ENCODE measurements at places on chromosomes 7 and 10.
A peak's percentile ranks its signal among the peaks of the same experiment; 100 is the strongest.

GRCh38 chr10:103709341-103709920 is 145.9 kb downstream of the SH3PXD2A start:
- H3K4me1 ChIP-seq: no peaks in the 10 kb centered on the region
- DNase-seq: no peak
- no peaks in the 10 kb centered on the region for H3K36me3 ChIP-seq
- H3K27me3 ChIP-seq: no peaks in the 10 kb centered on the region
- H3K27ac ChIP-seq: no peak overlapping the region

GRCh38 chr7:81138870-81139269 is 220.0 kb upstream of the SEMA3C start:
- H3K4me3 ChIP-seq: no peak overlapping the region
- H3K27me3 ChIP-seq: no peaks in the 10 kb centered on the region
- no peak for DNase-seq
- H3K4me1 ChIP-seq: no peaks in the 10 kb centered on the region
- no peak overlapping the region for H3K27ac ChIP-seq
- no peaks in the 10 kb centered on the region for H3K36me3 ChIP-seq

- no peaks in the 10 kb centered on the region for H3K36me3 ChIP-seq
- no peak for DNase-seq
- H3K4me3 ChIP-seq: no peak overlapping the region
- no peaks in the 10 kb centered on the region for H3K27me3 ChIP-seq
- no peaks in the 10 kb centered on the region for H3K4me1 ChIP-seq
These were observed 18.7 kb downstream of the PTPRE start for GRCh38 chr10:127925471-127926207.

DNA sequence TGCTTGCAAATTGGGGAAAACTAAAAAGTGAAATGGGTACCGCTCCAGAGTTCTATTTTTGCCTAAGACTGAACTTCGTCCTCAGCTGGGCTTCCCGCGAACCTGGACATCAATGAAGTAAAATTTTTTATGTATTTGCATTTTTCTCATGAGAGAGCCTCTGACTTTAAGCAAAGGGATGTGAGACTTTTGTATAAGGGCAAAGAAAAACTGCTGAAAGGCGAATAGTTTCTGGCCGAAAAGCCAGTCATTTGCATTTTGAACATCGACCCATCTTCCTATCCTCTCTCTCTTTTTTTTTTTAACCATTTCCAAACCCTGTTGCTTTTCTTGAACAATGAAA is 573 bp downstream of the PMPCB start:
- peaks cover 33% of the 10 kb centered on the region for H3K36me3 ChIP-seq
- no peaks in the 10 kb centered on the region for H3K27me3 ChIP-seq
- H3K27ac ChIP-seq: peak overlapping the region; percentile 91
- peaks cover 10% of the 10 kb centered on the region for H3K4me1 ChIP-seq
- no peak for DNase-seq

DNA sequence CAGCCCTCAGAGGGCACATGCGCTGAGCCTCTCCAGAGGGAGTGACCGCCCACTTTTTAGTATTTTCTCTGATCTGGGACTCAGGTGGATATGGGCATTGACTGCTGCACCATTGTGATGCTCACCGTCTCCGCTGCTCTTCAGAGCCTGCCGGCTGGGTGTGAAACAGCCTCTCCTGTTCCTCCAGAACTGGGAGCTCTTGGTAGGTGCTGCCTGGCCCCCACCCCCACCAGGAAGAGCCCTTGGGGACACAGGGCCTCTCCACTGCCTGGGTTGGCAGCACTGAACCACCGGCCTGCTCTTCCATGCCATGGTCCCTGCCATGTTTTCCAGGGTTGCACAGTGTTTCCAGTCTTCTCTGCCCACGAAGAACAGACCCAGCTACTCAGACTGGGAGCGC is 36.3 kb downstream of the ARHGAP22 start:
- no peaks in the 10 kb centered on the region for H3K27me3 ChIP-seq
- H3K4me3 ChIP-seq: no peak overlapping the region
- H3K36me3 ChIP-seq: no peaks in the 10 kb centered on the region
- no peak for DNase-seq

- no peaks in the 10 kb centered on the region for H3K27me3 ChIP-seq
- peak overlapping the region; percentile 99 for H3K27ac ChIP-seq
- H3K36me3 ChIP-seq: peaks cover 4% of the 10 kb centered on the region
- H3K4me1 ChIP-seq: peaks cover 20% of the 10 kb centered on the region
- DNase-seq: peak; percentile 98
- peak overlapping the region; percentile 99 for H3K4me3 ChIP-seq
These were observed 557 bp upstream of the SP4 start for GRCh38 chr7:21427182-21427870.

- H3K27ac ChIP-seq: no peak overlapping the region
- DNase-seq: no peak
- H3K4me3 ChIP-seq: no peak overlapping the region
- no peaks in the 10 kb centered on the region for H3K4me1 ChIP-seq
- H3K36me3 ChIP-seq: no peaks in the 10 kb centered on the region
These were observed 1177.4 kb upstream of the PHF14 start for GRCh38 chr7:9796241-9796640.

GRCh38 chr10:50231515-50232260 is 19.6 kb downstream of the ASAH2 start:
- H3K27me3 ChIP-seq: no peaks in the 10 kb centered on the region
- no peaks in the 10 kb centered on the region for H3K4me1 ChIP-seq
- H3K27ac ChIP-seq: no peak overlapping the region
- H3K36me3 ChIP-seq: no peaks in the 10 kb centered on the region
- no peak overlapping the region for H3K4me3 ChIP-seq

GRCh38 chr10:90982406-90983008 is 61.6 kb upstream of the ANKRD1 start:
- H3K4me1 ChIP-seq: no peaks in the 10 kb centered on the region
- H3K27me3 ChIP-seq: no peaks in the 10 kb centered on the region
- no peak for DNase-seq
- H3K4me3 ChIP-seq: no peak overlapping the region
- H3K27ac ChIP-seq: no peak overlapping the region
- no peaks in the 10 kb centered on the region for H3K36me3 ChIP-seq

- no peak overlapping the region for H3K4me3 ChIP-seq
- no peaks in the 10 kb centered on the region for H3K27me3 ChIP-seq
- no peaks in the 10 kb centered on the region for H3K36me3 ChIP-seq
- no peaks in the 10 kb centered on the region for H3K4me1 ChIP-seq
These were observed 8.5 kb upstream of the SFR1 start for GRCh38 chr10:104113376-104113956.

DNA sequence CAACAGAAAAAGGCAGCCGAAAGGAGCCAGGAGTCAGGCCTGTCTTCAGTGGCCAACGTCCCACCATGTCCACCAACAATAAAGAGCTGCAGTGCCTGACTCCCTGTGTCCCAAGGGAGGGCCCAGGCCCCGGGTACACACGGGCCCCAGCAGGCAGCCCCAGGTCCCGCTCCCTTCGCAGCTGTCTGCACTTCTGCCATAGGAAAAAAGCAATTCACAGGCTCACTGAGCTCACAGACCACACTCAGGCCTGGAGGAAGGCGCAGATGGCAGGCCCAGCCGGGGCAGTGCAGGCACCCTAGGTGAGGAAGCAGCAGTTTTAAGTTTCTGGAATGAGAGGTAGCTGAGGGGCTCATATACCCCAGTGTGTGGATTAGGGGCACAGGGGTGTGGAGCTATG is 100.5 kb downstream of the PRKAG2 start:
- no peak for DNase-seq
- no peak overlapping the region for H3K27ac ChIP-seq
- H3K36me3 ChIP-seq: peaks cover 12% of the 10 kb centered on the region
- no peak overlapping the region for H3K4me3 ChIP-seq
- no peaks in the 10 kb centered on the region for H3K4me1 ChIP-seq
- H3K27me3 ChIP-seq: no peaks in the 10 kb centered on the region

- H3K4me1 ChIP-seq: no peaks in the 10 kb centered on the region
- H3K36me3 ChIP-seq: no peaks in the 10 kb centered on the region
- no peak overlapping the region for H3K4me3 ChIP-seq
These were observed 108.8 kb downstream of the ARL5B start for GRCh38 chr10:18767981-18768380.

GRCh38 chr10:49270565-49270964 is 28.4 kb upstream of the C10orf71 start:
- no peak overlapping the region for H3K27ac ChIP-seq
- H3K27me3 ChIP-seq: no peaks in the 10 kb centered on the region
- DNase-seq: no peak
- H3K4me3 ChIP-seq: no peak overlapping the region
- H3K36me3 ChIP-seq: no peaks in the 10 kb centered on the region

- DNase-seq: no peak
- no peaks in the 10 kb centered on the region for H3K36me3 ChIP-seq
- H3K27ac ChIP-seq: no peak overlapping the region
- H3K4me3 ChIP-seq: no peak overlapping the region
- H3K4me1 ChIP-seq: no peaks in the 10 kb centered on the region
These were observed 99.1 kb downstream of the GLI3 start for GRCh38 chr7:42137941-42138340.

DNA sequence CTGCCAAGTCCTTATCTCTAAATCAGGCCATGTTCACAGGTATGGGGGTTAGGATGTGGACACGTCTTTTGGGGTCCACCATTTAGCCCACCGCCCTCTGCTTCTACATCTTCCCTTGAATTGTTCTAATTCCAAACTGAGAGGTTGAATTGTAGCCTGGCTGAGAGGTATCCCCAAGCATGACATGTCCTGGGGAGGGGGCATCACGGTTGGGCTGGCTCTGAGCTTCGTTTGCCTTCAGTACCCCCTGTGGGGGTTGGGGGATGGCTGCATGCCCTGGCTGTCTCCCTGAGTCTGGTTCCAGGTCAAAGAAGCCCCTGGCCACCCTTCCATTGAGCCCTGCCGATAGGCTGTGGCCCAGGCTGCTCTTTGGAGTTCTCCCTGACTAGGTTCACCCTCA is 204.6 kb downstream of the GLRX3 start:
- H3K27ac ChIP-seq: no peak overlapping the region
- no peaks in the 10 kb centered on the region for H3K36me3 ChIP-seq
- no peaks in the 10 kb centered on the region for H3K4me1 ChIP-seq
- no peak overlapping the region for H3K4me3 ChIP-seq
- DNase-seq: no peak

DNA sequence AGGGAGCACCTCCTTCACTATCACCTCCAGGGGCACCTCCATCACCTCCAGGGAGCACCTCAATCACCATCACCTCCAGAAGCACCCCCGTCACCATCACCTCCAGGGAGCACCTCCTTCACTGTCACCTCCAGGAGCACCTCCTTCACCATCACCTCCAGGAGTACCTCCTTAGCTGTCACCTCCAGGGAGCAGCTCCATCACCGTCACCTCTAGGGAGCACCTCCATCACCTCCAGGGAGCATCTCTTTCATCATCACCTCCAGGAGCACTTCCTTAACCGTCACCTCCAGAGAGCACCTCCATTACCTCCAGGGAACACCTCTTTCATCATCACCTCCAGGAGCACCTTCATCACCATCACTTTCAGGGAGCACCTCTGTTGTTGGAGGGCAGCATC is 103.0 kb downstream of the DNAJB6 start:
- no peak overlapping the region for H3K4me3 ChIP-seq
- no peak overlapping the region for H3K27ac ChIP-seq
- H3K4me1 ChIP-seq: no peaks in the 10 kb centered on the region
- H3K36me3 ChIP-seq: no peaks in the 10 kb centered on the region
- no peaks in the 10 kb centered on the region for H3K27me3 ChIP-seq

DNA sequence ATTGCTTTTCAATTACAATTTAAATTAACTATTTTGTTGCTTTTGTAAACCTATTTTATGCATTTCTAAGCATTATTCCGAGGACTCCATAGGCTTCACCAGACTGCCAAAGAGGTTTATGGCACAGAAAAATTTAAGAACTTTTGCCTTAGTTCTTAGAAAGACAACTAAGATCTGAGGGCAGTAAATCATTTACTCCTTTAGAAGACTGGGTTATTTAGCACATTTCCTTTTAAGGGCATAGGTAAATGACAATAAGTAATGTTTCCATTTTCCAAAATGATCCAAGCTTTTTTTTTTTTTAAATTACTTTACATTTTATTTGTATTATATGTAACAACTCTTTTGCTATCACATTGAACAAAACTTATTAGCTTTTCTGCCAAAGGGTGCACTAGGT is 15.0 kb upstream of the STEAP4 start:
- no peaks in the 10 kb centered on the region for H3K36me3 ChIP-seq
- no peak for DNase-seq

GRCh38 chr7:86932038-86932512 is 127.4 kb downstream of the ELAPOR2 start:
- H3K4me1 ChIP-seq: no peaks in the 10 kb centered on the region
- H3K27ac ChIP-seq: no peak overlapping the region
- H3K4me3 ChIP-seq: no peak overlapping the region

- DNase-seq: no peak
- H3K27ac ChIP-seq: no peak overlapping the region
- no peaks in the 10 kb centered on the region for H3K27me3 ChIP-seq
- H3K36me3 ChIP-seq: no peaks in the 10 kb centered on the region
These were observed 46.9 kb upstream of the SEPTIN7 start for GRCh38 chr7:35753761-35754603.

GRCh38 chr10:97648562-97649404 is 8.3 kb downstream of the PI4K2A start:
- DNase-seq: peak; percentile 2
- H3K36me3 ChIP-seq: peaks cover 3% of the 10 kb centered on the region
- peaks cover 6% of the 10 kb centered on the region for H3K4me1 ChIP-seq
- H3K27me3 ChIP-seq: no peaks in the 10 kb centered on the region
- H3K27ac ChIP-seq: no peak overlapping the region
- H3K4me3 ChIP-seq: no peak overlapping the region

DNA sequence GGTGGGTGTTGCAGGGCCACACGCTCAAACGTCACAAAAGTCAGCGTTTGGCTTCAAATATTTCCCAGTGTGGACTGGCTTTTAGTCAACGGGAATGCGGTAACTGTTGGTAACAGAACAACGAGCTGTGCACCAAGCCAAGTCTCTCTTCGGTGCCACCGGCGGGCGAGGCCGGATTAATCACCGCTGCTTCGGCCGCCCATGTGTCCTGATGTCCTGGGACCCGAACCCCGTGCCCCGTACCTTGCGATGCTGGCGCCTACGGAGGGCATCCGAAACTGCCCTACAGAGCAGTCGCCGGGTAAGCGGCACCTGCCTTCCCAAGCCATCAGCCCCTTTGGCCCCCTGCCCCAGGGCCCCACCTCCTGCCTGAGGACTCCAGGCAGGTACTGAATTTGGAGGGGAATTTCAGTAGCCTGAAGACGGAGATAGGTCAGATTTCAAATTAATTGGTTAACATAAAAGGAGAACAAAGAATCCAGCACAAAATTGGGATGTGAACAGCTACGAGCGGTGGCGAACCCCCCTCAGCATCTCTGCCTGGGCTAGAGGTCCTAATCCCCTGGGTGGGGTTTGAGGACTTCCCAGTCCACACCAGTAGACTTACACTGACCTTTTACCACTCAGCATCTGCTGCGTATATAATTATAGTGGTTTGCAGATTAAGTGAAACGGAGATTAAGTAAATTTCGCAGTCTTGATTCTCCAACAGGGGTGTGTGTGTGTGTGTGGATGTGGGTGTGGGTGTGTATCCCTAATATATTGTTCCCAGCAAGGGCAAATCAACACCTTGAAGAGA is at the start of gene LRRC72:
TSS of gene LRRC72 (plus strand) at position 84 of the 799 bp plus-strand sequence. CDS start at position 212, 128 bp downstream.
- H3K4me3 ChIP-seq: no peak within 1 kb of the TSS
- H3K4me1 ChIP-seq: no peaks in the 10 kb centered on the region
